HFFc6 (cell line): ENCODE measurements at places on chromosomes 5 and 9. TPM values are rescaled to one million over a fixed set of nuclear protein-coding genes. Genes with fewer than 3 reads are reported as not detected.

DNA sequence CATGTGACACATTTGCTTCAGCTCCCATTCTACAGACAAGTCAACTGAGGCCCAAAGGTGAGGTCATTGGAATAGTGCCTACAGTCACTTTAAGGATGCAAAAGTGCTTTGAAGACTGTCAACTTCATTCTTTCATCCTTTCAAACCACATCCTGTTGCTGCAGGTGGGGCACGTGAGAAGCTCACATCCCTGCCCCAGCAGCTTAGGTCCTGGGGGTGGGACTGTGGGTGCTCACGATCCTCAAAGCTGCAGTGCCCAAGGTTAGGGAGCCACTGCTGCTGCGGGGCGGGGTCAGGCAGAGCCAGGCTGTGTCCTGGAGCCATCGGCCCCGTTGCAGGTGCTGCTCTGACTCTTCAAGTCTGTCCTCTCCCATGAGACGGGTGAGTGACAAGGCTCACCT, 57.9 kb upstream of the IER5L start:
- no peak for DNase-seq

- peak; percentile 79 for DNase-seq
Measured at GRCh38 chr9:136552117-136552703, 6.4 kb upstream of the NOTCH1 start.

GRCh38 chr9:124054582-124055227, 43.1 kb downstream of the LHX2 start:
- peak; percentile 88 for DNase-seq

- no peak for DNase-seq
Measured at GRCh38 chr9:134993416-134993815, 75.7 kb upstream of the FCN1 start.

GRCh38 chr5:123112196-123112595, 23.2 kb downstream of the PRDM6 start:
- DNase-seq: no peak

DNA sequence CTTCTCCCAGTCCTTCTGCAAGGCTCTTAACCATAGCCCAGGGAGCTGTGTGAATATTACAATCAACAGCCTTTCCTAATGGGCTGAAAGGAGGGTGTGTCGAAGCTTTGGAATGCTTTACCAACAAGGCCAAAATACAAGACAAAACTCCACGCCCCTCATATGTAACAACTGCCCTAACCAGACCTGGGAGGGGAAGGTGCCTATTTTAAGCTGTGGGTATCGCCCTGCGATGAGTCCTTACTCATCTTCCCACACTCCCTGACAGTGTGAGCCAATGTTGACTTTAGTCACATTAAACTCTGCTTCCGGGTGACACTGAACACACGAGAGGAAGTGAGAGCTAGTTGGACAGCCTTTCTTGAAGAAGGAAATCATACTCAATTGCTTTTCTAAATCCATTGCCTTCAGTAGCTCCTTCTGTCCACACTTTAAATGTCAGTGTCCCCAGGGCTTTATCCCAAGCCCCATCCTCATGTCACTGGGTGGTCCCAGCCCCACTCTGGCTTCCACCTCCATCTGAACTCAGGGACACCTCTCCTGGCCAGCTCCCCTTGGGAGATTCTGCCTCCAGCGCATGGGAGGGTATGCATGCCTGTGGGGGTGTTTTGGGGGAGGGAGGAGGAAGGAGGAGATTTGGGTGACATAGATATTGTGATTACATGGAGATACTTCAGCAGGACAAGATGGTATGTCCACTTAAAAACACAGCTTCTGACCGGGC, 6.5 kb upstream of the TBC1D9B start:
- DNase-seq: peak; percentile 43

- peak; percentile 96 for DNase-seq
Measured at GRCh38 chr5:132674671-132675506, 1.1 kb downstream of the IL4 start.

GRCh38 chr5:60243713-60244112, 350.2 kb upstream of the PDE4D start:
- no peak for DNase-seq

DNA sequence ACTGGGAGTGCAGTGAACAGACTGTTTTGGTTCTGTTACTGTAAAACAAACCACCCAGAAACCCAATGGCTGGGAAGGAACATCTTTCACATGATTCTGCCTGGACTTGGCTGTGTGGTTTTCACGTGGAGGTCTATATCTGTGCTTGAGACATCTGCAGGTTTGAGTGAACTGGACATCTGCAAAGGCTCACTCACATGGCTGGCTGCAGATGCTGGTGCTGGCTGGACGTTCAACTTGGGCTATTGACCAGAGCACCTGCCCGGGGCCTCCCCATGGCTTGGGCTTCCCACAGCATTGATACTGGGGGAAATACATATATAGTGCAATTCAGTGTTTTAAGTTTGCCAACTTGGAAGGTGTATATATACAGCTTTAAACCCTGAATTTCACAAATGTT, 6.8 kb downstream of the CTSL start:
- DNase-seq: no peak

GRCh38 chr5:138418444-138418843, 20.4 kb upstream of the REEP2 start:
- no peak for DNase-seq

DNA sequence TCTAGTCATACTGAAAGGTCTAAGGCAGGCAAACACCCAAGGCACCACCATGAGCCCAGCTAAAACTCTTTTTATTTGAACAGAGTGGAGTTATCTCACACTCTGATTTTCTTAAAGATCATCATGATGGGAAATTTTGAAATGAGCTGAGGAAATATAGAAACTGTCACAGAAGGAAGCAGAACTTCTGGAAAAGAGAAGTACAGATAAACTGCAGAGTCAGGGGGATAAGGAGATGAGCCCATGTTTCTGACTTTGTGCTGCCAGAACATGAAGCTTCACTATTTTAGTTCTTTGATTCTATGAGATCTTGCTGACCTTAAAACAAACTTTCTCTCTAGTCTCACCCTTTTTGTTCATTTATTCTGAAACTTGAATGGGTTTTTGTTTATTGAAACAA, 406.5 kb upstream of the EDIL3 start:
- no peak for DNase-seq

DNA sequence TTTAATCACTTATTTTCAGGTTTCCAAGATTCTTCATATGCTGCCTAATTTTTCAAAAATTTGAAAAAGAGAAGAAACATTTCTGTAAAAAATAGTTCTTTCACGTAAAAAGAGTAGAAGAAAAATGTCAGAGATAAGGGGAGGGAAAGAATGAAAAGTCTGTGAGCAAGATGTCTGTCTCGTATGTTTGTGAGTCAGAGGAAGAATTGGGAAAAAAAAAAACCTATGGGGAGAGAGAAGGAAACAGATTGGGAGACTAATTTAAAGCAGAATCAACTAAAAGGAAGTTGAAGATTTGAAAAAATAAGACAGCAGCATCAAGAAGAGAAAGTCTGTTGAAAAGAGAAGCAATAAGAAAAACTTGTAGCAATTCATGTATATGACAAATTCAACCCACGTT, 456.3 kb downstream of the HINT1 start:
- no peak for DNase-seq

GRCh38 chr9:108534741-108535140, 321.0 kb downstream of the ACTL7B start:
- DNase-seq: peak; percentile 82

DNA sequence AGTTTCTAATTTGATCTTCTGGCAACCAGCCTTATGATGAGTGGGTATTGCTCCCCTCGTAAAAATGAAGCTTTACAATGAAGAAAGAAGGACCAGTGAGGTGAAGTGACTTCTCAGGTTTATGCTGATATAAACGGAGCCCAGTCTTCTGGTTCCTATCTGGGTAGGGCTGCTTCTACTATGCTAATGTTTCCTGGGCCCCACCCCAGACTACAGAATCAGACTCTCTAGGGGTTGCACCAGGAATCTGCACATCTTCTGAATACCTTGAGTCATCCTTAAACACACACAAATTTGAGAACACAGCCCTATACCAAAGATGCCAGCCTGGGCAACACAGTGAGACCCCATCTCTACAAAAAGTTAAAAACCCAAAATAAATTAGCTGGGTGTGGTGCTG, 16.2 kb downstream of the BTF3 start:
- DNase-seq: no peak

DNA sequence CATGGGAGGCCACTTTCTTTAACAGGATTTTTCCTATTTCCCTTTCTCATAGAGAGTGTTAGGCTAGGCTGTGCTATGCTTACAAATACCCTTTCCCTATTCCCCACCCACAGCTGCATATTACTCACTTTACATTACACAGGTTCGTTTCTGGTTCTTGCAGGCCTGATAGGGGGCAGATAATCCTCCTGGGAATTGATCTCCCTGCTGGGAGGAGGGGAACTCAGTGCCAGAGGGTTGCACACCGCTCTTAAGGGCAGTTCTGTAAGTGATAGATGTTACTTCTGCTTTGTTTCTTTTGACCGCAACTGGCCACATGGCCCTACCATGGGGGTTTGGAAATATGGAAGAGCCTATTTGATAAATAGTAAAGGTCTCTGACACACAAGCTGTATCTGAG, 54.0 kb upstream of the NTRK2 start:
- DNase-seq: no peak

GRCh38 chr5:134101686-134102439, 12.6 kb upstream of the TCF7 start:
- DNase-seq: no peak

DNA sequence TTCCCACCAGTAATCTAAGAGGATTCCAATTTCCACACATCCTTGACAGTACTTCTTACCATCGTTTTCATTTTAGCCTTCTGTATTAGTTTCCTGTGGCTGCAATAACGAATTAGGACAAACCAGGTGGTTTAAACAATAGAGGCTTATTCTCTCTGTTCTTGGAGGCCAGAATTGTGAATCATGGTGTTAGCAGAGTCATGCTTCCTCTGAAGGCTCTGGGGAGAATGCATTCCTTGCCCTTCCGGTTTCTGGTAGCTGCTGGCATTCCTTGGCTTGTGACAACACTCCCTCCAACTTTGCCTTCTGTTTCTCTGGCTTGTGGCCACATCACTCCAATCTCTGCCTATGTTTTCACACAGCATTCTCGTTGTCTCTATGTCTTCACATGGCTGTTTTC, 23.5 kb downstream of the RIGI start:
- DNase-seq: peak; percentile 64

DNA sequence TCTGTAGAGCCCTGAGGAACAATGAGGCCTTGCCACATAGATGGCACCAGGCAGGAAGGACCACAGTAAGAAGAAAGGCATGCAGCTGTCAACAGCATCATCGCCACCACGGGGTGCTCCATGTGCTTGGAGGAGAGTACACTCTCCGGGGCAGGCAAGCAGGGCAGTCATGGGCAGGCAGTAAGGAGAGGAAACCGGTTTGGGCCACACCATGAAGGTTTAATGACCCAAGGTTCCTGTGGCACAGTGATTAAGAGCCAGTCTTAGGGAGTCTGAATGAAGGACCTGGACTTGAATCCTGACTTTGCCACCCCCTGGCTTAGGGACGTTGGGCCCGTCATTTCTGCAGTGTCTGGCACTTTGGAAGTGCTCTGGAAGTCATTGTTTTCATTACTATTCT, 80.6 kb upstream of the ZBTB43 start:
- DNase-seq: no peak

DNA sequence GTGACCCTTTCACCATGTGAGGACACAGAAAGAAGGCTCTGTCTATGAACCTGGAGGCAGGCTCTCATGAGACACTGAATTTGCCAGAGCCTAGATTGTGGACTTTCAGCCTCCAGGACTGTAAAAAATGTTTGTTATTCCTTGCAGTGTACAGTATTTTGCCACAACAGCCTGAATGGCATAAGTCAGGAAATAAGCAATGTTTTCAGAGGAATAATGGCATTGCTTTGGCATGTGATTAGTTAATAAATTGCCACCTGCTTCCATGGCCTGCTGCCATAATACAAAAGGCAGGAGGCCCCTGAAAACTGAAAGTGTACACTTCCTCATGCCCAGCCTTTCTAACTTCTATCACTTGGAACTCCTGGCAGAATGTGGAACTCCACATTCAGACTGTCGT, 408.1 kb downstream of the GADD45G start:
- DNase-seq: no peak

DNA sequence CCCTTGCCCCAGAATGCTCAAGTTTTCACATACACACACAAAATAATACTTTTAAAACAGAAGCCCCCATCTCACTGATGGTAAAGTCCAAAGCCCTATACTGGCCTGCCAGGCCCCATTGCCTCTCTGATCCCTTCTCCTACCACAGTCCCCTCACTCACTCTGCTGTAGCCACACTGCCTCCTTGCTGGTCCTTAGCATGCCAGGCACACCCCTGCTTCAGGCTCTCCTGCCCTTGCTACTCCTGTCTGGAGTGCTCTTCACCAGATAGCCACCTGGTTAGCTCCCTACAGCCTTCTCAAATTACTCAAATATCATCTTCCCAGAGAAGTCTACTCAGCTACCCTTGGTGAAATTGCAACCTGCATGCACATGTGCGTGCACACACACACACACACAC, 177.5 kb downstream of the C5orf15 start:
- no peak for DNase-seq

DNA sequence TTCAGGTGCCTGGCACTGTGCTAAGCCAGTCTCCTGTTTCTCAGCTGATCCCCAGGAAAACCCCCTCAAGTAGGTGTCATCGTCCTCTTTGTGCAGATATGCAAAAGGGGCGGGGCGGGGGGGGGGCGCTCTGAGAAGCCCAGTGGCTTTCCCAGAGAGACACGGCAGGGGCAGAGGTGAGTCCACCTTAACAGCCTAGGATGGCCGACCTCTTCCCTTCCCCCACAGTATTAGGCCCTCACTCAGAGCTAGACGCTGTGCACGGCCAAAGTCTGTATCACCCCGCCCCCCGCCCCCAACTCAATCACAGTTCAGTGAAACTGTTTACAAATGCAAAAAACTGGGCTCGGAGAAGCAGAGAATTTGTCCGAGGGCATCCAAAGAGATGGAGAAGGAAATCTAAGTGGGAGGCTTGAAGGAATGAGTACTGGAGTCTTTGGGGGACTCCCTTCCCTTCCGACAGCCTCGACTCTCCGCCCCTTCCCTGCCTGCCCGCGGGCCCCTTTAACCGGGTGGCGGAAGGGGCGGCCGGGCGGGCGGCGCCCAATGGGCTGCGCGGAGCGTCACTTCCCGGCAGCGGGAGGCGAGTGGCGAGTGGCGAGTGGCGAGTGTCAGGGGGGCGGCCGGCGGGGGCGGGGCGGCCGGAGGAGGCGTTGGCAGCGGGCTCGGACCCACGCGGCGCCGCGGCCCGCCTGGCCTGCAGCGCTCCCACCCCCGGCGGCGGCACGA, at the start of gene ERGIC1:
TSS of gene ERGIC1 (plus strand) at position 566 of the 729 bp plus-strand sequence. CDS start at position 729, 163 bp downstream.
- peak; percentile 71 for DNase-seq

GRCh38 chr5:55220433-55221185, 6.5 kb downstream of the MCIDAS start:
- DNase-seq: no peak

GRCh38 chr5:144002876-144003275, 167.6 kb downstream of the YIPF5 start:
- no peak for DNase-seq

GRCh38 chr9:135144581-135145170, 57.2 kb downstream of the OLFM1 start:
- DNase-seq: no peak

The SLC34A3 gene
- total RNA-seq: not detected in 3 replicates

The ANKRD55 gene
- total RNA-seq: not detected in 3 replicates
